Mesothelial cell of epicardium (in vitro differentiated cells): ENCODE measurements at places on chromosomes 3 and 15.

DNA sequence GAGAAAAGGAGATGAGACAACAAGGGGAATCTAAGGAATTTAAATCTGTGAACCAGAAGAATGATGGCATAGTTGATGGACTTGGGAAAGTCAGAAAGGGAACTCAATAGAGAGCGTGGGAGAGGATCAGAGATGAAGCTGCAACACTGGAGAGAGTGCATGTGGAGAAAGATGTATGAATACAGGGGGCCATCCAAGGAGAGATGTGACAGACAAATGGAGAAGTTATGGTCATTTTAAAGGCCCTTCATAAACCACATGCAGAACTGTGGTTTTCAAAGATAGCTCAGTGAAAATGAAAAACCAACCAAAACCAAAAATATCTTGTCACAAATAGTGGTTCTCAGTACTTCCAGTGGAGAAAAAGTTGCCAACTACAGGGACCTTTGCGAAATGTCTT lies 265.2 kb downstream of the SUCLG2 start:
- DNase-seq, result no peak

GRCh38 chr15:48896869-48897814 lies 19.2 kb downstream of the EID1 start:
- DNase-seq, result no peak

DNA sequence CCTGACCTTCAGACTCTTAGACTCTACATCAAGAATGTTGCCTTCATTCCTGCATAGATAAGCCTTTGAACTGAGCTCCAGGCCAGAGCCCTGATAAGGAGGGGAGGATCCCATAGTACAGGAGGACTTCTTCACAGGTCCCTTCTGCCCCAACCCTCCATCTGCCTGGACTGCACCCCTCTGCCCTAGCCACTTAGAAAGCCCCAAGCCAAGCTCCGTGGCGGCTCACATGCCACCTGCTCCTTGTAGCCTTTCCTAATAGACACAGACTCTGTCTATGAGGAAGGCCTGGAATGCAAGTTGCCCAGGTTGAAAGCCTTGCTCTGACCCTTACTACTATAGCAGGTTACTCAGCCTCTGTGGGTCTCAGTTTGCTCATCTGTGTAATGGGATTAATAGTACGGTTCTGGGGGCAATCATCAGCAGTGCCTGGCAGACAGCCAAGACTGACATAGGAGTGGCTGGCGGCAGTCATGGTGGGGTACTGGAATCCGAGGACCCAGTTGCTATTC lies 11.6 kb downstream of the PCSK6 start:
- no peak for DNase-seq

GRCh38 chr3:184099806-184100686 lies 3.2 kb downstream of the HTR3E start:
- DNase-seq, result no peak

DNA sequence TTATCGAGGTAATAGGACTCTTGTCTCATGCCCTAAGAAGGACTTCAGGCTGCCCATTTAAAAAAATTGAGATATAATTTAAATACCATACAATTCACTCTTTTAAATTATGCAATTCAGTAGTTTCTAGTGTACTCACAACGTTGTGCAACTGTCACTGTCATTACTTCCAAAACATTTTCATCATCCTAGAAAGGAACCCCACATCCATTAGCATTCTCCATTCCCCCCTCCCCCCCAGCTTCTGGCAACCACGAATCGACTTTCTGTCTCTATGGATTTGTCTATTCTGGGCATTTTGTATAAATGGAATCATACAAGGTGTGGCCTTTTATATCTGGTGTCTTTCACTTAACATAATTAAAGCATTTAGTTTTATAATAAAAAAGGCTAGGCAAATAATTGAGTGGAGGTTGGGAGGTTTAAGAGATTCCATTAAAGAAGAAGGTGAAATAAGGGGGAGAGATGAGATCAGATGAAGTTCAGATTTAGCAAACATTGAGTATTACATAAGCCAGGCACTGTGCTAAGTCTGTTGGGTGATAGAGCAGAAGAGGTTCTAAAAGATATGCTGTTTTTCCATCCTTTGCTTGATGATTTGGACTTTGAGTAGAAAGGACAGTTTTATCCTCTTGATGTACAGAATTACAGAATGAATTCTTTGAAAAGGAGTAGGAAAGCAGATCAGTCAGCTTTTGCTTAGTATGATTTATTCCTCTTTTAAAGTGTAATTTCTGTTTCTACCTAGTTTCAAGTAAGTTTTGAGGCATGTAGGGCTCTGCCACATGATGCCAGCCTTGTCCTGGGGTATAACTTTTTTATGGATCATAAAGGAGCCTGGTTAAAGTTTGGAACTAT lies 36.3 kb downstream of the UBE2E2 start:
- DNase-seq, result no peak

DNA sequence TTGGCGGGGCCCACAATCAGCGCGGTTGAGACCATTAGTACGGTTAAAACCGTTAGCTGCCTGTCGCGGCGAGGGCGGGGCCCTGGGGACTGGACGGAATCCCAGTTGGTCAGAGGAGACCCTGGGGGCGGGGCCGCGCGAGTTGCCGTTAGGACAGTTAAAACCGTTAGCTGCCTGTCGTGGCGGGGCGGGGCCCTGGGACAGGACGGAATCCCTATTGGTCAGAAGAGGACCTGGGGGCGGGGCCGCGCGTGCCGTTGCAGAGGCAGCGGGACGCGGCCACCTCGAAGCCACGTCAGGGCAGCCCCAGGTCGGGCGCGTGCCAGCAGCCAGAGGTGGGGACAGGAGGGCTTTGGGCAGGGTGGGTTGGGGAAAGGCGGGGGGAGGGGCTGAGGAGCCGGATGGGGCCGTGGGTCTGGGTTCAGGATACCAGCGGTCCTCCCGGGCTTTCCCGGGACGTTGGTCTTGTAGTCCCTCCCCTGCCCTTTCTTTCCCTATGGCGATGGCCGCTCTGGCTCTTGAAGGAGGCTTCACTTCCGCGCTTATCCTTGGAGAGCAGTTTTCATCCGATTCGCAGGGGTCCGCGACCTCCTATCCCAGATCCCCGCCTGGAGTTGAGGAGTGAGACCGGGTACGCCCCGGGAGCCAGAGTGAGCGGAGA lies 28.0 kb downstream of the KLHDC8B start:
- no peak for DNase-seq

GRCh38 chr3:15823092-15823491 lies 25.3 kb upstream of the ANKRD28 start:
- no peak for DNase-seq

DNA sequence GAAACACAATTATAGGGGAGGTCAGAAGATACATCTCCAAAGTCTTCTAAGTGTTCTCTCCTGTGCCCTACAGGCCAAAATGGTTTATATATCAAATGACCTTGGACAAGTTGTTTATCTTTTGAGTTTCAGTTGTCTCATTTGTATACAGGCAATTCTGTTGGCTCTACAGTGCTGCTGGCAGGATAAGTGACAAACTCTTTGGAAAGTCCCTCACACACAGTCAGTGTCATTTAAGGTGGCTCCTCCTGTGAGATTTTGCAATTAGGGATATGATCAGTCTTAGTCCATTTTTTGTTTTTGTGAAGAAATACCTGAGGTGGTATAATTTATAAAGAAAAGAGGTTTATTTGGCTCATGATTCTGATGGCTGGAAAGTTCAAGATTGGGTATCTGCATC lies 1035.8 kb upstream of the CFAP20DC start:
- no peak for DNase-seq

GRCh38 chr3:21750831-21751391 lies at the start of gene ZNF385D:
Gene ZNF385D, minus strand, starts transcription at chr3:21751210. Its CDS starts 294 bp downstream, at chr3:21750916.
- DNase-seq, result peak; percentile 31

GRCh38 chr3:14431452-14431916 lies 29.1 kb downstream of the SLC6A6 start:
- DNase-seq, result no peak

DNA sequence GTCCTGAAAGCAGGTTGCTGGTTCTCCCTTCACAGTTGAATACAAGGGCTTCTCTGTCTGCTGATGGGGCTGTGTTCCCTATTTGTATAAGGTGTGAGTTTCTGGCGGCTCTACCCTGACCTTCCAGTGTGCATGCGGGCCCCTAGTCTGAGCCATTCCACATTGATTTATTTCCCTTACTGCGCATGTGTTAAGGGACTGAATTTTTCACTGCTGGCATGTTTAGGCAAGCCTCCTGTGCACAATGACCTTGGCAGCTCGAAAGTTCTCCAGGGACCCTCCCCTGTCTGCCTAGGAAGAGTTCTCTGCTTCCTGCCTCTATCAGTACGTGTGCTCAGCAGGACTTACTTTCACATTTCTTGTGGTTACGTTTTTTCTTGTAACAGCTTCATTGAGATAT lies 11.4 kb downstream of the TRAK1 start:
- DNase-seq, result no peak

- no peak for DNase-seq
Observed at GRCh38 chr3:145767909-145768308, 393.1 kb downstream of the PLOD2 start.

GRCh38 chr3:194095464-194095863 lies 40.5 kb upstream of the HES1 start:
- DNase-seq, result no peak

GRCh38 chr15:23467110-23467600 lies 20.1 kb upstream of the GOLGA6L2 start:
- DNase-seq, result no peak

DNA sequence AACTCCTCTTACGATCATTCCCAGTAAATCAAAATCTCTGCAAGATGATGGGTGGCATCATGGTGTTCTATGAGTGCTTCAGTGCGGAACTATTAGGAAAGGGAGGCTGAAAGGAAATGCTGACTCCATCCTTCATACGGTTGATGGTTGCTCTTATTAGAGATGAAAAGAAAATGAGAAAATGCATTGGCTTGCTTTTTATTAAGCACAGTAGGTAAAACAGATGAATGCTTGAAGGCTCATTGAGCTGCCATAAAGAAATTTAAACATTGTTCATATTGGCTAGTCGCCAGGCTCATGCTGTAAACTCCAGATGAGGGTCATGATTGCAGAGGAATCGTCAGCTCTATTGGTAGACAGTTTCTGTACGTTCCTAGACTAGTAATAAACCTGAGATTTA lies 115.8 kb downstream of the EPHA3 start:
- DNase-seq, result no peak

- DNase-seq, result no peak
Observed at GRCh38 chr3:139281096-139281495, 62.7 kb upstream of the MRPS22 start.

- no peak for DNase-seq
Observed at GRCh38 chr3:100781301-100781700, 72.0 kb downstream of the TFG start.

- no peak for DNase-seq
Observed at GRCh38 chr3:180184816-180185215, 148.1 kb upstream of the PEX5L start.

DNA sequence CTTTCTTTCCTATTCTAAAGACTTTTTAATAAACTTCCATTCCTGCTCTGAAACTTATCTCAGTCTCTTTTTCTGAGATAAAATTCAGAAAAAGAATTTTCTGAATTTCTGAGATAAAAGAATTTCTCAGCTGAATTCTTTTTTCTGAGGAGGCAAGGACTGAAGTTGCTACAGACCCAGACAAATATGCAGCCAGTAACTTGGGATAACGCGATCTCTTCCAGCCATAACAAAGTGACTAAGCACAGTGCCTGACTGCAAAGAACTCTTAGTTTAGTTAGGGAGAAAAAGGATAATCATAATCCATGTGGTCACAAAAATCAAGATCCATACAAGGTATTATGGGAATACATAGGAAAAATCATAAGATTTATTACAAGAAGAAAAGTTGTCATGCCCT lies 222.0 kb upstream of the GAP43 start:
- no peak for DNase-seq

DNA sequence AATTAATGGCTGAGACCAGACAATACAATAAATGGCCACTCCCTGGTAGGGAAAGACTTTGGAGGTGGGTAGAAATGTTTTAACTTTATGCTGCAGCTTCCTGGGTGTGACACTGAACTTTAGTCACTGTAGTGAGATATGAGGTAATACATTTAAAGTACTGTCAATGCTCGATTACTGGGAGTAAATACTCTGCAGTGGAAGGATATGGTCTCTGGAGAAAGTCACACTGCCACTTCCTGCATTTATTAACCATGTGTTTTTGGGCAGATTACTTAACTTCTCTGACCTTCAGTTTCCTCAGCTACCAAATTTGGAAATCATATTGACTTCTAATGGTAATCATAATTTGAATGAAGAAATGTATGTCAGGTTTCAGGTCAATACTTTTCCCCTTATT lies 317.1 kb upstream of the TGFBR2 start:
- DNase-seq, result no peak

- no peak for DNase-seq
Observed at GRCh38 chr3:48656841-48657281, 5.8 kb downstream of the CELSR3 start.

DNA sequence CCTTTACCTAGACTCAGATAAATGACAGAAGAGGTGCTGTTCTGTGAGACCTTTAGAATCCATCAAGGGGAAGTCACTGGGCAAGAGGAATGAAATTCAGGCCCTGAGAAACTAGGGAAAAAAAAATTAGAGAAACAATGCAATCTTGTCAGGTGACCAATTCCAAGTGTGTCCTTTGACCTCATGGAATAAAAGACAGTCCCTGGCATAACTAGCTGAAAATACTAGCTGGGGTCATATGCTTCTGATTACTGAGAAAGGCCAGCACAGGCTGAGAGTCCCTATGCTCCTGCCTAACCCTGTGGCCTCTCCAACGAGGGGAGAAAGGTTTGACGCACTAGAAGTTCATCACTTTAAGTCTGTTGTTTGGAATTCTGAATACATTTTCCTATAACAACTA lies 167.3 kb downstream of the XXYLT1 start:
- no peak for DNase-seq

- DNase-seq, result no peak
Observed at GRCh38 chr3:138188013-138188730, 1.1 kb downstream of the ARMC8 start.

DNA sequence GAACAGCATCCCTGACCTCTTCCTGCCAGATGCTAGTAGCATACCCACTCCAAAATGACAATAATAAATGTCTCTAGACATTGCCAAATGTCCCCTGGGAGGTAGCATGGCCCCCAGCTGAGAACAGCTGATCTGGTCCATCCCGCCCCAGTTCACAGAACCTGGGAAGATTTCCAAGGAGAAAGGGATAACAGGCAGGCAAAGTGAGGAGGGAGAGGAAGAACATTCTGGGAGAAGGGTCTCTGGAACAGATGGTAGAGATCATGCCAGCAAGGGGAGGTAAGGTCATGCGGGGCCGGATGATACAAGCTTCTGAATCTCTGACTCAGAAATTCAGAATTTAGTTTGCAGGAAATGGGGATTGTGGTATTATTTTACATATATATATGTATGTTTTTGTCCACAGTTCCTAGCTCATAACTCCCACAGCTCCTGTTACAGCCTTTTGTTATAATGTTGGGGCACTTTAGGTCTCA lies 192.7 kb downstream of the SUCLG2 start:
- no peak for DNase-seq

DNA sequence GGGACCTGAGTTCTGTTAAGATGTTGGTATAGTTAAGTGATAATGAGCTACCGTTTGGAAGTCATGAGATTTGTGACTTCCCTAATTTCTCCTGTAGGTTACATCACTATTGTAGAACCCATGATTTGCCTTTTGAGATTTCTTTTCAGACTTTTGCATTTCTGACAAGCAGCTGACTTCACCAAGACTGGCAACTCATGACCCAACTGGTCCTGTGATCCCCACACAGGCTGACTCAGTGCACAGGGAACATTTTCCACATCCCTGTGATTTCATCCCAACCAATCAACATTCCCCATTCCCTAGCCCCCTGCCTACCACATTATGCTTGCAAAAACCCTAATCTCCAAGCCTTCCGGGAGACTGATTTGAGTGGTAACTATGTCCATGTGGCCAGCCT lies 242.1 kb upstream of the PDZRN3 start:
- DNase-seq, result no peak

GRCh38 chr3:12797124-12797891 lies 828 bp downstream of the CAND2 start:
- no peak for DNase-seq
